ENCODE measurements at places on chromosomes 5 and 9.

GRCh38 chr5:41097642-41098041 is 26.5 kb upstream of the MROH2B start:
- no peak for DNase-seq

DNA sequence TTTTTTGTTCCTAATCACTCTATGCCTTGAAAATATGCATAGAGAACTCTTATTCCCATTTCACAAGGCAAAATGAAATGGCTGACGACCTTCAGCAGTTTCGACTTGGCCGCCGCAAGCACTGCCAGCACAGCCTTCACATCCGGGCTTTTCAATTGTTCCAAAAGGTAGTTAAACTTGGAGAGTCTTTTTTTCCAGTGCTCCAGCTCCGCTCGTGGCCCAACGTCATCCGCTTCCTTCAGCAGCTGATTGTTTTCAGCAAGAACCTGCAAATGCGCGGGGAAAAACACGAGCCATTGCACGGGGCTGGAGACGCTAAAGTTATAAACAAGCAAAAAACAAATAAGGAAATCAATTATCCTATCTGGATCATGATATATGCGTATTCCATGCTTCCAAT is 25.4 kb downstream of the DNAH5 start:
- DNase-seq, result no peak

DNA sequence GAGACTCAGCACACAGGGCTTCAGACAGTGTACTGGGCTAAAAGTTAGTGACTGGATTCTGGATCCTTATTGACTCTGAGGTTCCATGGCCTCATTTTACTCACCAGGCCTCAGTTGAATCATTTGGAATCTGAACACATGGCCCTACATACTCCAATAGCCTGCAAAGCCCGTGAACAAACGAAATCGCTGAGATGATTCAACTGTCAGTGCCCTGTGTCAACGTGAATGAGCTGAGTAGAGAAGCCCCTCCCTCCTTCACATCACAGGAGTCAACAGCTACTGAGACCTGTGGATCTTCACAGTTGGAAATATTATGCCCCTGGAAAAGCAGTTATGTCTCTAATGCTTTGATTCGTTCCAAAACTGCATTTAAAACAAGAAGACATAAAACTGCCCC is 429.3 kb downstream of the GADD45G start:
- DNase-seq, result no peak

- no peak for DNase-seq
Observed at GRCh38 chr5:36519881-36520280, 86.5 kb upstream of the SLC1A3 start.

DNA sequence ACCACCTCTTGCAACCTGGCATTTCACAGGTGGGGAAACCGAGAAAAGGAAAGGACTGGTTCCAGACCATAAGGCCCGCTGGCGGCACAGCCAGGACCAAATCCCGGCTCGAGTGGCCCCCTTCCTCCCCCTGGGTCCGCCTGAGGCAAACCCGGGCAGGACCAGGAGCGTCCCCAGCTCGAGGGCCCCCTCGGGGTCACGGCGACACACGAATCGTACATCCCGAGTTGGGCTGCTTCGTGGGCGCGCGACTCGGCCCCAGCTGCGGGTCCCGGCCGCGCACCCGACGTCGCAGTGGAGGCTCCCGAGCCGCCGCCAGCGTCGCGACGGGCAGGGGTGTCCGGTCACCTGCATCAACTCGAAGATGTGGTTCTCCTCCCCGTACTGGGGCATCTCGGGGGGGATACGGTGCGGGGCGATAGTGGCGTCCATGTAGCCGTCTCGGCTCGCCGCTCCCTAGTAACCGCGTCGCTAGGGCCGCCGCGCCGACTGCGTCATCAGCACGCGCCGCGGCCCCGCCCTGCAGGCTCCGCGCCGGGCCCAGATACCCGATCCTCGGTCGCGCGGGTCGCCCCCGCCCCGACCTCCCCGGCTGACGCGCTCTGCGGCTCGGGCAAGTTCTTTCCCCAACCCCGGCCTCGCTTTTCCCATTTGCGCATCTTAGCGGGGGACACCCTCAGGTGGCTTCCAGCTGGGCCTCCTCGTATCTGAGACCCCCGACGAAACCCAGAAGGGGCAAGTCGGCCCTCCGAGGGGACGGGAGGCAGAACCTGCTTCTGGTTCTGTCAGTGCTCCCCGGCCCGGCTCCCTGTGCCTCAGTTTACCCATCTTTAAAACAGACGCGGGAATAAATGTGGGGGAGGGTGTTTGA is at the start of gene AK8:
TSS of gene AK8 (minus strand) at position 461 of the 871 bp plus-strand sequence. CDS start at position 432, 29 bp downstream.
- DNase-seq, result peak; percentile 17

GRCh38 chr5:77853353-77853907 is 77.3 kb upstream of the TBCA start:
- DNase-seq, result no peak

DNA sequence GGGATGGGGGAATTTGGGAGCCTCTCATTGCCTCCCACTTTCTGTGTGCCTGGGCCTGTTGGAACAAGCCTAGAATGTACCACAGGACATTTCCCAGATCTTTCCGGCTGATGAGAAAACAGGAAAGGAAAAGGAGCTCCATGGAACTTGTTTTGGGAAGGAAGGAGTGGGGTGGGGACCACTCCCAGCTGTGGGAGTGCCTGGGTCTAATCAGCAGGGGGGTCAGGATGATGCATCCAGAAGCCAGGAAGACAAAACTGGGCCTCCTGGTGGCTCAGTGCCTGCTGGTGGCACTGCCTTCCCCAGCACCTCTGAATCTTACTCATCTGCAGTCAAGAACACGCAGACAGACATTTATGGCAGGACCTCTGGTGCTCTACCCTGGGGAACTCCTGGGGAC is 2.8 kb downstream of the SMIM33 start:
- DNase-seq, result no peak

GRCh38 chr9:77710965-77711648 is 63.0 kb upstream of the GNA14 start:
- DNase-seq, result no peak

GRCh38 chr9:72262063-72262462 is 102.9 kb downstream of the ZFAND5 start:
- no peak for DNase-seq

DNA sequence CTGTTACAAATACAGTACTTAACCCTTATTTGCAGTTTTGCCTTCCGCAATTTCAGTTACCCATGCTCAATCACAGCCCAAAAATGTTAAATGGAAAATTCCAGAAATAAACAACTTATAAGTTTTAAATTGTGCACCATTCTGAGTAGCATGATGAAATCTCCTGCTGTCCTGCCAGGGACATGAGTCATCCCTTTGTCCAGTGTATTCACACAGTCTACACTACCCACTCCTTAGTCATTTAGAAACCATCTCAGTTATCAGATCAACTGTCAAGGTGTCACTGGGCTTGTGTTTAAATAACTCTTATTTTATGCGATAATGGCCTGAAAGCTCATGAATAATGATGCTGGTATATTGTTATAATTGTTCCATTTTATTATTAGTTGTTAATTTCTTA is 95.8 kb downstream of the PLCXD3 start:
- no peak for DNase-seq

GRCh38 chr9:136023410-136024225 is 62.4 kb upstream of the UBAC1 start:
- DNase-seq, result no peak

DNA sequence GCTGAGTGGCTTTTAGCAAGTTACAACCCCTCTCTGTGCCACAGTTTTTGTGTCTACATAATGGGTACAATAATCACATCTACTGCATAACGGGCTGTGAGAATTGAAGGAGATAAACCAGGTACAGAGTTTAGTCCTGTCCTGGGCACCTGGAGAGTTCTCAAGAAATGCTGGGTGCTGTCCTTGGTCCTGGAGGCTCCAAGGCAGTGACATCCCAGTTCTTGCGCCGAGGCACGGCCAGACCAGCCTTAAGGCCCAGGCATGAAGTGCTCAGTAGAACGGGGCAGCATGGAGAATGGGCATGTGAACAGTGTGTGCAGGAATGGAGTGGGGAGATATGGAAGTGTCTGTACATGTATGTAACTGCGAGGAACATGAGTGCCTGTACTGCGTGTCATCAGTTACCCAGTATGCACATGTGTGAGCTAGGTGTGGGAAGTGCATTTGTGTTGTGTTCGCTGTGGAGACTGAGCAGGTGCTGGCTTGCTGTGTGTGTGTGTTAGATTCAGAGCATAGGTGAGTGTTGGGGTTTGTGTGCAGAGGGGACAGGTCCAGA is 6.3 kb upstream of the UNC5A start:
- DNase-seq, result no peak

DNA sequence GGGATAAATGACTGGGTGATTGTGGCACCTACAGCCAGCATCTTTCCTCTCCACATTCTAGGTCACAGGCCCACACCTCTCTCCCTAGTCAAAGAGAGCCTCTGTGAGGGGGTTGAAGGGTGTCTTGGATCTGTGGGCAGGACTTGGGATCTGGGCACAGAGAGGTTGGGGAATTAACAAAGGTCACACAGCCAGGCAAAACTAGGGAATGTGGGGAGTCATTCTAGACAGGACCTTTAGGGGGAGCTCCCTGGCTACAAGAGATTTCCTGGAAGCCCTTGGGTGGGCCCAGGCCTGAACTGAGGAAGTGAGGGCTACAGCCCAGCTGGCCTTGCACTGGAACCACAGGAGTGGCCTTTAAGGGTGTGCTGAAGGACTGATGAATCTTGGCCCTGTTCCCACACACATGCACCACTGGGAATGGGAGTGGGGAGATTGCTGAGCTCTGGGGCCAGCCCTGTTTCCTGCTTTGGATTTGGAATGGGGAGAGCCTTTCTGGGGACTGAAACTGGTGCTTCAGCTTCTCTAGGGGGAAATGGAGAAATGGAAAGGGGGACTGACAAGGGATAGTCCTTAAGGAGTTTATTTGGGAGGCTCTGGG is 12.4 kb upstream of the CXXC5 start:
- DNase-seq, result peak; percentile 77

GRCh38 chr5:84248013-84248412 is 136.7 kb downstream of the EDIL3 start:
- DNase-seq, result no peak

DNA sequence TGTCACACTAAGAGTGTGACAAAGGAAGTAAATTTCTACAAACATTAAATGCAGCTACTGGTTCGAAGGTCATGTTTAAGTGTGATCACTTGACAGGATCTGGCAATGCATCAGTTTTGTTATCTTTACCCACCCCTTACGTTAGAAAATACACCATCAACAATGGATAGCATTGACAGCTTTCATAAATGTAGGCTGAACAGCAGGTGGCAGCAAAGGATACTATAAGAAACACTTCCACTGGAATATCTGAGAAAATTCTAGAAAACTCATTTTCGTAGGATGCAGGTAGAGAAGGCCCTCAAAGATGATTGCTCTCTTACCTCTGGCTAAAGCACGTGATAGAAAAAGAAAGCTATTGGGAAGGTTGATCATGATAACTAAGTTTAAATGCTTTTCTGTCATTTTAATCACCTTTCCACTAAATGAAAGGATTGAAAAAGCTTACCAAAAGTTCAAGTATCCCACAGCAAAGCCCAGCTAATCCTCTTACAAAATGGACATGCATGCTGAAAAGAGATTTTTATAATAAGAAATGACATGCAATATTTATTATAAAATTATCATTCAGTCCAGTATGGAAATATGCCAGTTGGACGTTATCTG is 292.5 kb downstream of the PARP8 start:
- no peak for DNase-seq

DNA sequence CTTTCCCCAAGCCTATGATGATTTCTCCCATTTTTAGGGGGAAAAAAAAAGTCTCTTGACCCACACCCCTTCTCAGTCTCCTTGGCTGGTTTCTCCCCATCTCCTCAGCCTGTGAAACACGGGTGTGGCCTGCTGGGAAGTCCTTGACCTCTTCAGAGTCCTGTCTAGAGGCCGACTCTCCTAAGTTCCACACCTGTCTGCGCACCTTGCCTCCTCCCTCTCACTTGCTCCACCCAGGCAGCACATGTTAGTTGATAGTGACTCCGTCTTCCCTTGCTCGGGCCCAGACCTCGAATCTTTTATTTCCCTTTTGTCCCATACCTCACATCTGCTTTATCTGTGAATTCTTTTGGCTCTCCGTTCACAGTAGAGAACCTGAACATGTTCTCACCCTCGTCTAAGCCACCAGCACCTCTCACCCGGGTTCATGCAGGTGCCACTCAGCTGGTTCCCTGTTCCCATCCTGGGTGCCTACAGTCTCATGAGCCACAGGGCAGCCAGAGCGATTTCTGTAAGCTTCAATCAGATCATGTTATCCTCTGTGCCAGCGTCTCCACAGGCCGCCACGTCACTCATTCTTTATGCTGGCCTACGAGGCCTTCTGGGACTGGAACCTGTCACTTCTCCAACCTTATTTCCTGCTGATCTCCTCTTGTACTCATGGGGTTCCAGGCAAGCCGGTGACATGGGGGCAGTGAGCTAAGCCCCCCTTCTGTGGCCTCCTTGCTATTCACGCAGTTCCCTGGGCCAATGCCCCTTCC is 51.7 kb upstream of the LRRTM2 start:
- no peak for DNase-seq

- DNase-seq, result peak; percentile 17
Observed at GRCh38 chr5:174724484-174725260, at the start of gene MSX2. Gene MSX2, plus strand, starts transcription at chr5:174724582. Its CDS starts 78 bp downstream, at chr5:174724660.

- peak; percentile 22 for DNase-seq
Observed at GRCh38 chr9:108142504-108143201, 653.1 kb upstream of the KLF4 start.

GRCh38 chr5:150064681-150065220 is 21.6 kb downstream of the CSF1R start:
- no peak for DNase-seq

DNA sequence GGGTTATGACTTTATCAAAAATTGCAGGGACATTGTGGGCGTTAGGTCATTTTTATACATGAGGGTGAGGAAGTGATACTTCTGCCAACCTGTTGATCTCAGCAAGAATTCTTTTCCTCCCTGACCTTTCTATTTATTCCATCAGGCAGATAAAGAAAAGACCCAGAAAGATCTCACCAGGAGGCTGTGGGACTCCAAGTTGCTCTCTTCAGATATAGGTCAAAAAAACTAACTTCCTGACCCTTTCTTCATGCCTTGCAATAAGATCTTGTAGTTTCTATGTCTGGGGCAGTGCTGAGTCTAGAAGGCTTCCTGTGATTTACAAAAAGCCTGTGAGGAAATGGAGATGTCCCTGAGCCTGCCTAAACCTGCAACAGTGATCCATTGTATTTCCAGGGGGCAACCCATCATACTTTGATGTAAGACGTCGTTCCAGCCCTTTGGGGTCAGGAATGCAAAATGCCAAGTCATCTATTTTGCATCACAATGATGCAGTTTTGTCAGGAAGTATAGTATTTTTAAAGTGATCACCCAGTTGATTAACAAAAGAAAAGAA is 22.0 kb upstream of the PIK3R1 start:
- no peak for DNase-seq
